ENCODE measurements at places on chromosomes 4 and X.

- H3K36me3 ChIP-seq = peaks cover 3% of the 10 kb centered on the region
- no peak overlapping the region for H3K4me3 ChIP-seq
- H3K27me3 ChIP-seq = no peaks in the 10 kb centered on the region
- DNase-seq = no peak
These were observed 305.7 kb downstream of the INPP4B start for GRCh38 chr4:142540483-142540804.

DNA sequence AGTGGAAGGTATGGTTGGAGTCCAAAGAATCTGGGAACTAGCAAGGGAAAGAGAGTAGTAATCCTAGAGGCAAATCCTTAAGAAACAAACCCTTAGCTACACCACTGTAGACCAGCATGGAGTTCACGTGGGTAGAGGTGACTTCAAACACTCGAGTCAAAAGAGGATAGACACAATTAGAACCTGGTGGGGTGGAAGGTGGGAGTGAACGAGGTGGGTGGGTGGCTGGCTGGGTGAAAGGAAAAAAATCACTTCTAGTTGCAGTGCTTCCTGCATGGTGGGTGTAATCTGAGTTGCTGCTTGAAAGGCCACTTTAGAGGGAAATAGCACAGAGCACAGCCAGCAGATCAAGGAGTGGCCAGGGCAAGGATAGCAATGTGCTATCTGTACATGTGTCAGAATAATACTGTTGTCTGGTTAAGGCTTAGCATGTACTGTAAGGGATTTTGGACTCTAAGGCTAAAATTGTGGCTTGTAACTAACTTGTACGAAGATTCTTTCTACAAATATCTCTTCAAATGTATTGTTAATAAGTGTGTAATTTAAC, 356.2 kb downstream of the GRIA2 start:
- no peaks in the 10 kb centered on the region for H3K4me1 ChIP-seq
- peaks cover 1% of the 10 kb centered on the region for H3K36me3 ChIP-seq
- H3K27ac ChIP-seq = no peak overlapping the region
- no peak overlapping the region for H3K4me3 ChIP-seq
- DNase-seq = no peak
- H3K27me3 ChIP-seq = no peaks in the 10 kb centered on the region

DNA sequence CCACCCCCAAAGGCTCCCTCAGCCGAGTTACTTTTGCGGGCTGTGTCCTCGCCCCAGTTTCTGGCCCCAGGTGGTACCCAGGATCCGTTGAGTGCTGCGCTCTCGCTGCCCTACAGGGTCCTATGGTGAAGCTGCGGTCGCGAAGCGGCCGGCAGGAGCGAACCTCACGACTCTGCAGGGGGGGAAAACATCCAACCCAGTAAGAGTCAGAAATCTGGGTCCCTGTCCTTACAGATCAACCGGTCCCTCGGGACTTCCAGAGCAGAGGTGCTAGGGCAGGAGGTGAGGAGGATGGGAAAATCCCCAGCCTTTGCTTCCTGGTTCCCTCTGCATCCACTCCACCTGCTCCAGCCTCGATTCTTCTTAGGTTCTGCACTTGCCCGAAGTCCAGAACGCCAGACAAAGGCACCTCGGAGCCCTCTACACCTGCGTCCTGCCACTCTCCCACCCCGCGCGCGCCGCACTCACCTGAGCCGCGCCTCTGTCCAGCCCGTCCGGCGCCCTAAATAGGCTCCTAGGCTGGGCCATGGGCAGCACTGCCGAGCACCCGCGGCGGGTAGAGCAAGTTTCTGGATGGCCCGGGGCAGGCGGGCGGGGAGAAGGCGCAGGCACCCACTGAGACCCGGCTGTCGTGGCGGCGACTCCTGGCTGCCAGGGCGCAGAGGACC, at the start of gene HS3ST1:
Gene HS3ST1, minus strand, starts transcription at position 664 of the 668 bp plus-strand sequence. CDS start 28,889 bp downstream, outside the sequence.
- H3K4me1 ChIP-seq = peaks cover 12% of the 10 kb centered on the region
- peaks cover 43% of the 10 kb centered on the region for H3K27me3 ChIP-seq
- H3K27ac ChIP-seq = no peak within 1 kb of the TSS
- peak within 1 kb of the TSS; percentile 37 for H3K4me3 ChIP-seq
- no peaks in the 10 kb centered on the region for H3K36me3 ChIP-seq
- DNase-seq = no peak

- no peak for DNase-seq
- H3K4me1 ChIP-seq = no peaks in the 10 kb centered on the region
- H3K27ac ChIP-seq = no peak overlapping the region
- H3K27me3 ChIP-seq = no peaks in the 10 kb centered on the region
- peaks cover 27% of the 10 kb centered on the region for H3K36me3 ChIP-seq
- H3K4me3 ChIP-seq = no peak overlapping the region
These were observed 22.2 kb downstream of the TACC3 start for GRCh38 chr4:1743551-1743950.

- peaks cover 47% of the 10 kb centered on the region for H3K27me3 ChIP-seq
- no peak overlapping the region for H3K4me3 ChIP-seq
- H3K36me3 ChIP-seq = peaks cover 2% of the 10 kb centered on the region
- H3K27ac ChIP-seq = no peak overlapping the region
- H3K4me1 ChIP-seq = no peaks in the 10 kb centered on the region
These were observed 317.2 kb downstream of the TENM3 start for GRCh38 chr4:182560358-182560757.

- DNase-seq = no peak
- no peaks in the 10 kb centered on the region for H3K27me3 ChIP-seq
- no peaks in the 10 kb centered on the region for H3K36me3 ChIP-seq
- no peaks in the 10 kb centered on the region for H3K4me1 ChIP-seq
- H3K4me3 ChIP-seq = no peak overlapping the region
These were observed 211.2 kb downstream of the COX18 start for GRCh38 chr4:72858328-72858727.

DNA sequence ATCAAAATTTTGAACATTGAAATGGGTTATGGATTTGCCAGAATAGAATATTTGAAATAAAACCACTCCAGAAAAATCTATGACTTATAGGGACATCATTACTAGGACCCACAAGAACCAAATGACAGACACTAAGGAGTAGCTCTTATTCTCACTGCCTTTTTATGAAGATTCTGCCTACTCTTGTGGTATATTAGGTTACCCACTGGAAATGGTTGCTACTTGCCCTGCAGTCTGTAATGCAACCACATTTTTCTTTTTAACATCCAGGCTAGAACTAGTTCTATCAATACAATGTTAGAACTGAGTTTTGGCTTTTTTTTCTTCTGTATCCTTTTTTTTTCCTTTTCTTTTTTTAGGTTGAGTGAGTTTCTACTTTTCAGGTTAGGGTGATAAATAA, 158.9 kb downstream of the PPP1R2C start:
- H3K4me3 ChIP-seq = no peak overlapping the region
- H3K36me3 ChIP-seq = no peaks in the 10 kb centered on the region
- no peaks in the 10 kb centered on the region for H3K27me3 ChIP-seq
- DNase-seq = no peak
- peaks cover 13% of the 10 kb centered on the region for H3K4me1 ChIP-seq

- no peak for DNase-seq
- H3K36me3 ChIP-seq = no peaks in the 10 kb centered on the region
- H3K27ac ChIP-seq = no peak overlapping the region
- H3K4me3 ChIP-seq = no peak overlapping the region
These were observed 729 bp downstream of the CXCL11 start for GRCh38 chr4:76035141-76035540.

DNA sequence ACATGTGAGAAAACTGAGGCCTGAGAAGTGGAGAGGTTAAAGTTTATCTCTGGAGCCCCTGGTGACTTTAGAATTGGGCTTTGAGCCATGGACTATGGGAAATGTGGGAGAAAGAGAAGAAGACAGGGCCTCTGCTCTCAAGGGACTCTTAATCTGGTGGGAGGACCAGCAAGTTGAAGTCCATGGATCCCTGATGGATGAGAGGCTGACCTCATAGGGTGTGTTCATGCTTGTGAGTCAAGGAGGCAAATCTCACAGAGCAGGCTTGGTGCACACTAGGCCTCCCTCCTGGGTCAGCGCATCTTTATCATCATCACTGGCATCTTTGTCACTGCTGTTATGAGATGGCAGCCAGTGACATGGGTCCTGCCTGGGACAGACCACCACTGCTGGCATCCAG, 211.9 kb downstream of the AFAP1 start:
- H3K27ac ChIP-seq = no peak overlapping the region
- no peak for DNase-seq
- no peak overlapping the region for H3K4me3 ChIP-seq

DNA sequence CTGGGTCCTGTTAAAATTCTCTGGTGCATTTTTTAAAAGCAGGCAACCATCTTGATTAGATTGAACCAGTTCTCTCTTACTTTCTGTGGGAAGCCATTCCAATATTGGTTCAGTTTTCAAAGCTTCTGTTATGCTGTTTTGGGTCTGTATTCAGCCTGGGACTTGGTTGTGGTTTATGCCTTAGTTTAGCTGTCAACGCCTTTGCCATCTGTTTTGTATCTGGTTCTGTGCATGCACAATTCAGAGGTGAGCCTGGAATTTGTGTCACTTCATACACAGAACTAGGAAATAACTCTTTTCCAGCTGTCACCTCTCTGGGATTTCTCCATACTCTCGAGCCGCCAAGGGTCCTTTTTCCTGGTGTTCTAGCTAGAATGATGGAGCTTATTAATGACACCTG, 46.2 kb downstream of the STAP1 start:
- no peak overlapping the region for H3K27ac ChIP-seq
- no peaks in the 10 kb centered on the region for H3K4me1 ChIP-seq
- peaks cover 2% of the 10 kb centered on the region for H3K36me3 ChIP-seq

DNA sequence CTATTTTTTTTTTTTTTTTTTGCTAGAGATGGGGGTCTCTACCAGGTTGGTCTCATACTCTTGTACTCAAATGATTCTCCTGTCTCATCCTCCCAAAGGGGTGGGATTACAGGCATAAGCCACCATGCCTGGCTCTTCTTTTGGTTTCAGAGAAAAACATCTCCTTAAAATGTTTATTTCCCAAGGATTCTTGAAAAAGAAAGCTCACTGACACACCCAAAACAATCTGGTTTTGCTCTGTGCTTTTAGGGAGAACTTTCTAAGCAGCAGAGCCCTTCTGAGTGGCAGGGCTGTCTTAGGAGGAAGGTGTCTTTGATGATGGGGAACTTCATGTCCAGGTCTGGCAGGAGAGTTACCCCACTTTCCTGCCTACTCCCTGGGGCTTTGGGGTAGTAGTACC, 1.2 kb downstream of the SOD3 start:
- no peak overlapping the region for H3K27ac ChIP-seq
- no peak overlapping the region for H3K4me3 ChIP-seq
- peaks cover 44% of the 10 kb centered on the region for H3K27me3 ChIP-seq
- no peak for DNase-seq

- no peak overlapping the region for H3K27ac ChIP-seq
- DNase-seq = no peak
- no peaks in the 10 kb centered on the region for H3K36me3 ChIP-seq
- peaks cover 9% of the 10 kb centered on the region for H3K27me3 ChIP-seq
- no peak overlapping the region for H3K4me3 ChIP-seq
- no peaks in the 10 kb centered on the region for H3K4me1 ChIP-seq
These were observed 77.6 kb downstream of the COX18 start for GRCh38 chr4:72991873-72992272.

DNA sequence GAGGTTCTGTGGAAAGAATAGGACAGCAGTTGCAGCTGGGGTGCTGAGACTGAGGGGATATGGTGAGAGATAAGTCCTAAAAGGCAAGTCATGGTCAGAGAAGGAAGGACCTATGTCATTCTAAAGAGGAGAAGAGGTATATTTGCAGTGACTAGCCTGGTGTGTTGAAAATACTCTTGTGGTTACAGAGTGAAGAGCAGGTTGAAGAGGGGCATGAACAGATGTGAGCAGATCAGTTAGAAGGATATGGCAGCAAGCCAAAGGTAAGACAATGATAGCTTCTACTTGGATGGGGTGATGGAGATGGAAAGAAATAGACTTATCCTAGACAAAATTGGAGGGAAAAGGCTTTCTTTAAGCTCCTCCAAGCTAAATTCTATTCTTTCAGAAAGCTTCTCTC, 469.8 kb upstream of the CPEB2 start:
- H3K36me3 ChIP-seq = no peaks in the 10 kb centered on the region
- no peak overlapping the region for H3K27ac ChIP-seq
- no peak overlapping the region for H3K4me3 ChIP-seq

- DNase-seq = no peak
- no peaks in the 10 kb centered on the region for H3K4me1 ChIP-seq
- H3K27me3 ChIP-seq = no peaks in the 10 kb centered on the region
These were observed 461.2 kb downstream of the KCTD8 start for GRCh38 chr4:43987331-43987944.

DNA sequence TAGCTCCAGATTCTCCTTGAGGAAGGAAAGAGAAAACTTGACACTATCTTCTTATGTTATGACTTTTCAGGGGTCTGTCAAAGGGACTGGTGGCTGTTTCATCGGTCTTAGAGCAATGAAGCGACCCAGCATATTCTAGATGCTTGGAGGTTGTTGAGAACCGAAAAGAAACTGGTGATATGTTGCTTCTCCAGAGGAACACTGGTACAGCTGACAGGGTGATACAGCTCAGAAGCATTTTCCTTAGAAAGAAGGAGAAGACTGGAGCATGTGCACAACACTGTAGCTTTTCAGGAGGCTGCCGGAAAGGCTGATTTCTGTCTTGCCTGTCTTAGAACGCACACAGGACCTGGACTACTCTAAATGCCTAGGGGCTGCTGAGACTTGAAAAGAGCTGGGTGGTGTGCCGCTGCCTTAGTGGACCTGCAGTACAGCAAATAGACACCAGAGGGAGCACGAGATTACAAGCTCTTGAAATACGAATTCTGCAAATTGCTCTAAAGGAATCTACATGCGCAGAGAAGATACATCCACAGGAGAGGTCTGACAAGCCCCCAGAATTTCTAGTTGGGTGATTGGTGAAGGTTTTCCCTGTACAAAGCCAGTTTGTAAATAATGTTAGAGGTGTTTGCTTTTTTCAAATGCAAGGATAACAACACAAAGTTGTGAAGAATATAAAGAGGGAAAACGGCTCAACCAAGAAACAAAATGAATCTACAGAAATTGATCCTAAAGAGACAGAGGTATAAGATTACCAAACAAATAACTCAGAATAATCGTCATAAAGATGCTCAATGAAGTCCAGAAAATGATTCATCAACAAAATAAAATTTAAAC, 223.1 kb upstream of the DMD start:
- H3K4me3 ChIP-seq = no peak overlapping the region
- no peaks in the 10 kb centered on the region for H3K27me3 ChIP-seq
- H3K27ac ChIP-seq = no peak overlapping the region
- no peaks in the 10 kb centered on the region for H3K36me3 ChIP-seq
- H3K4me1 ChIP-seq = no peaks in the 10 kb centered on the region

GRCh38 chr4:150345207-150345744, 236.7 kb upstream of the MAB21L2 start:
- no peak for DNase-seq
- peaks cover 9% of the 10 kb centered on the region for H3K36me3 ChIP-seq
